PC-3 (cell line): ENCODE measurements at places on chromosomes 4 and X.

GRCh38 chr4:188160406-188160805, 21.2 kb downstream of the TRIML1 start:
- no peak for DNase-seq

- peak; percentile 96 for DNase-seq
These were observed 32.5 kb downstream of the FGFBP1 start for GRCh38 chr4:15906020-15906443.

- DNase-seq = peak; percentile 53
These were observed 347.8 kb upstream of the PITX2 start for GRCh38 chr4:110970642-110971041.

DNA sequence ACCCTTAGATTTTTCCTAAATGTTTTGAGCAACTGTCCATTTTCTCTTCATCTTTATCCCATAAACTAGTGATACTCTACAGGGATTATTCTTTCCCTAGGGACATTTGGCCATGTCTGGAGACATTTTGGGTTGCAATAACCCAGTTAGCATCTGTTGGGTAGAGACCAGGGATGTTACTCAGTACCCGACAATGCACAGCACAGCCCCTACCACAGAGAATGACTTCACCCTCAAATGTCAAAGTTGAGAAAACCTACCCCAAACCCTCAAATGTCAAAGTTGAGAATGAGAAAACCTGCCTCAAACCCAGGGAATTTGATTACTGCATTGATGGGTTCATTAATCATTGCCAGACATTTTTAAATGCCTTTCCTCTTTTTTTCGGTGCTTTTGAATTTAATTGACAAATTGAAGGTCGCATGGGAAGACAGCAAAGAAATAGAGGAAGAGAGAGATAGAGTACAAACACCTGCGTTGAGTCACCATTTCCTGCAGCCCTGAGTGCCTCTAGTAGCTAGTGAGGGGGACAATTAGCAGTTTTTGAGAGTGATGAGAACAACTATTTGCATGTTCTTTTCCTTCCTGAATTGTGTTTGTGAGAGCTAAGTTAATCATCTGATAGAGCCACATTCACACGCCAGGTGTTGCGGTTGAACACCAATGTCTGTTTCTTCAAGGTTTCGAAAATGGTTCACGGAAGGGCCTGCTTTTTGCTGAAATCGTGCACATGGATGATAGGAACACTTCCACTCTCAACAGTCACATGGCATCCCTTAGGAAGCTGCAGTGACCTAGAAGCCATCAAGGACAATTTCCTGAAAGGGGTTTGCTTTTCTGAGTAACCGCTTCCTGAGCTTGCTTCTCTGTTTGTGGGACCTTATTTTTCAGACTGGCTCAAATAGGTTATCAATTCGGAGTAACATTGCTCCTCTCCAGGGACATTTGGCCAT, 203.9 kb upstream of the VCX3A start:
- no peak for DNase-seq

DNA sequence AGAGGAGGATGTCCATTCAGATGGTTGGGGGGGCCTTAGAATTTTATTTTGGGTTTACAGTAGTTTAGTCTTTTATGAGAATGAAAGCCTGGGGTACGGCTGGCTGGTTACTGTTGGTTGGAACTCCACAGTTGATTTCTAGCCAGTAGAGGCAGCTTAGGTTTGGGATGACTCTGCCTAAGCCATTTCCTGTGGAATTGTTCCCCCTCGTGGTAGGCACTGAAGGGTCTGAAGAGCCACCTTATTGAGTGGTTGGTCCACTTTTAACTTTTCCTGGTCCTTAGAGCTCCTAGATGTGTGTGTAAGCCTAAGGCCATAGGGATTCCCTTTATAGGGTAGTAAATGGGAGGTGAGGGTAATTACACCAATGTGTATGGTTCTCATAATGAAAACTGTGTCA, 19.7 kb downstream of the SPIN3 start:
- no peak for DNase-seq

DNA sequence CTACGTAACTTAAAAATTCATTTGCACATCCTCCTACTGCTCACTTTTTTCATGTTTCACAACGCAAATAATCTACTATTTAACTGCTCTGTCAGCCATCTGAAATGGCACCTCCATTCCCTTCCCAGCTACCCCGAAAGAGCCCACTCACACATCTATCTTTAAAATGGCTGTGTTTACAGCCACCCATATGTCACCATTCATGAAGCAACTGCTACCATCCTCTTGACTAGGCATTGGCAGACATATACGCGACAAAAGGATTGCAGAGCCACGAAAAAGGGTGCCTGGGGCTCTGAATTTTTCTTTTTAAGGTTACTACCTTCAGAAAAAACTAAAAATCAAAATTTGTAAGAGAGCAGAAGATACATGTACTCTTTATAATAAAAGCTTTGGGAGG, 11.5 kb downstream of the SH3RF1 start:
- DNase-seq = no peak

DNA sequence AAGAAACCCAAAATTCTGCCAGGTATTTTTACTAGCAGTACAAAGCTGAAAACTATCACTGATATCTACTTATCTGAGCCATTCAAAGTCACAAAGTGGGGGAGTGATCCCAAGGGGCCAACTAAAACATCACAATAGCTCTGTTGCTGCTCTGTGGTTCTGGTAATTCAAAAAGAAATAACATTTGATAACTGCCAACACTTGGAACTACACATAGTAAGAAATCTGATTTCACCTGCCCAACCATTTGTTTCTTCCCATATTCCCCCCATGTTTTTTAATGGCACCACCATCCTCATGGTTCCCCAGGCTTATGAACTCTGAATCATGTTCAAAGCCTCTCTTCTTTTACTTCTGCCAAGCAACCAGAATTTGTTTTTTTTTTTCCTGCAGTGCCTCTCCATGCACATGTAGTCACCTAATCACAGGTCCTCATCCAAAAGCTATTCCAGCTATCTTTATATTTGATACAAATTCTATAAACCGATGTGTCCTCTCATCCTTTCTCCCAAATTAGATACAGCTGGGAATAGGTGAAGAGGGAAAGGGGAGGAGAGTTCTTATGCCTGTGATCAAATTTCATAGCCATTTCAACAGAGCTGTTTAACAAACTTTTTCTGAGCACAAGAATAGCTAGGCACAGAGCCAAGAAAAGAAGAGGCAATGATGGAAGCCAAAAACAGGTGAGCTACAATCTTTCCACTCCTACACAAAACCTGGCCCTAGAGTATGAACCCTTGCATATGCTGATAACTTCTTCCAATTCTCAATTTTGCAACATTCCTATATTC, 7.7 kb downstream of the AMMECR1 start:
- DNase-seq = peak; percentile 53
